Subcutaneous preadipocyte (primary cell): ENCODE measurements at places on chromosomes 5 and 9. TPM values are rescaled to one million over a fixed set of nuclear protein-coding genes. Genes with fewer than 3 reads are reported as not detected.

HAVCR1 gene
- total RNA-seq, result 0.20 and 0.37 TPM in 2 replicates

PANK3 gene
- total RNA-seq, result 27.9 and 43.2 TPM in 2 replicates

OLFM1 gene
- 6.5 and 10.7 TPM in 2 replicates for total RNA-seq

PDZD2 gene
- total RNA-seq, result under 0.01 and 0.73 TPM in 2 replicates

ADAMTS19 gene
- 0.39 and 0.73 TPM in 2 replicates for total RNA-seq

LCN15 gene
- not detected in 2 replicates for total RNA-seq

PCDHGB5 gene
- 8.8 and 12.1 TPM in 2 replicates for total RNA-seq

BAAT gene
- under 0.01 TPM in 1 of 2 replicates, not detected in the other for total RNA-seq

TMOD1 gene
- under 0.01 and 0.37 TPM in 2 replicates for total RNA-seq

TMEM252 gene
- not detected in 2 replicates for total RNA-seq

TAF1L gene
- total RNA-seq, result not detected in 2 replicates

IL5 gene
- total RNA-seq, result not detected in 2 replicates

PCDHB16 gene
- 0.20 and 0.37 TPM in 2 replicates for total RNA-seq

PDLIM4 gene
- 33.6 and 62.1 TPM in 2 replicates for total RNA-seq

KCNV2 gene
- not detected in 2 replicates for total RNA-seq
